ENCODE measurements at places on chromosomes 3 and 15. TPM values are rescaled to one million over a fixed set of nuclear protein-coding genes. Genes with fewer than 3 reads are reported as not detected.

- no peak for DNase-seq
Observed at GRCh38 chr15:44657378-44657777, 6.1 kb downstream of the SPG11 start.

GRCh38 chr3:31039145-31039544, 144.7 kb upstream of the GADL1 start:
- DNase-seq = no peak

DNA sequence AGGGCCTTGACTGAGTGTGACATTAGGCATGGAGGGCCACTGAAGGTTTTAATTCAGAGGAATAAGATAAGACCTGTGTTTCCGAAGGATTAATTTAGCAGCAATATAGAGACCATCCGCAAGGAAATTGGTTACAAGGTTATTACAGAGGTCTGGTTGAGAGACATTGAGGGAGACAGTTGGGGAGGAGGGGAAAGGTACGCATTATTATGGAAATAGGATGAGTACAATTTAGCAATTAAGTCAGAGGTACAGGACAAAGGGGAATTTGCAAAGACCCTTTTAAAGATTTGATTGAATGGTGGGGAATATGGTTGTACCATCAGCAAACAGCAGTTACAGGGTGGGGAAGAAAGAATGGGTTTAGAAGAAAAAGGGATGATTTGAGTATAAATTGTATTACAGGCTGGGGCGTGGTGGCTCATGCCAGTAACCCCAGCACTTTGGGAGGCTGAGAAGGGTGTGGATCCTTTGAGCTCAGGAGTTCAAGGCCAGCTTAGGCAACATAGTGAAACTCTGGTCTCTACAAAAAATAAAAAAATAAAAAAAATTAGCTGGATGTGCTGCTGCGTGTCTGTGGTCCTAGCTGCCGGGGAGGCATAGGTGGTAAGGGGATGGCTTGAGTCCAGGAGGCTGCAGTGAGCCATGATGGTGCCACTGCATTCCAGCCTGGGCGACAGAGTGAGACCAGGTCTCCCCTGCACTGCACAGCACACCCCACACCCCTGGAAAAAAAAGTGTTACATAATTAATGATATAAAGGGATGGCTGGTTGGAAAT, 11.3 kb downstream of the ARL8B start:
- DNase-seq = no peak

GRCh38 chr15:40906991-40907802, 12.9 kb downstream of the VPS18 start:
- peak; percentile 65 for DNase-seq

DNA sequence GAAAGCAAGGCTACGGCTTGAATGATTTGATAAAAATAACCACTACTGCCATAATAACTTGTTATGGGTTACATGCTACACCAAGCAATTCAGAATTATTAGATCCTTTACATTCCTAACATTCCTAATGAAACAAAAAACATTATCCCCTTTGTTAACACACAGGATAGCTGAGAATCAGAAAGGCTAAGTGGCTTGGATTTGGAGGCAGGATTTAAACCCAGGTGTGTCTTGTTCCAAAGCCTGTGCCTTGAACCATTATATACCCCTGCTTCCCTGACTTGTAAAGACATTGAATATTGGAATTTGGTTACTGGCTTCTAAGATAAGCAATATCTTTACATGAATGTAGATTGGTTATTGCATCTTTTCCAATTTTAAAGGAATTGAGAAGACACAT, 417.1 kb upstream of the GOLIM4 start:
- DNase-seq = no peak

DNA sequence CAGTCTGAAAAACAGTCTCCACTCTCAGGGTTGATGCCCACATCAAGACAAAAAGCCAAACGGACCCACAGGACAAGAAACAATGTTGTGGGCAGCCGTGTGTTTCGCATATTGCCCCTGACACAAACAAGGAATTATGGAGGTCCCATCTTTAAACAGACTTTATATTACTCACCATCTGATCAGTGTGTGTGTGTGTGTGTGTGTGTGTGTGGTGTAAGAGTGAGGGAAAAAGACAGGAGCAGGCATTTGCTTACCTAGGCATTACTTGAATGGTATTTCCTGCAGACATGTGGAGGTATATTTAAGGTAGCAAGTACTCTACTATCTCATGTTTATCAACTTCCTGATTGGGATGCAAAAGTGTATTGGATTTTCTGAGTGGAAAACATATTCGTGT, 136.3 kb downstream of the TMCO5A start:
- no peak for DNase-seq

GRCh38 chr15:77688693-77689092, 56.0 kb upstream of the LINGO1 start:
- DNase-seq = peak; percentile 53

- DNase-seq = no peak
Observed at GRCh38 chr3:64890466-64890865, 202.7 kb upstream of the ADAMTS9 start.

DNA sequence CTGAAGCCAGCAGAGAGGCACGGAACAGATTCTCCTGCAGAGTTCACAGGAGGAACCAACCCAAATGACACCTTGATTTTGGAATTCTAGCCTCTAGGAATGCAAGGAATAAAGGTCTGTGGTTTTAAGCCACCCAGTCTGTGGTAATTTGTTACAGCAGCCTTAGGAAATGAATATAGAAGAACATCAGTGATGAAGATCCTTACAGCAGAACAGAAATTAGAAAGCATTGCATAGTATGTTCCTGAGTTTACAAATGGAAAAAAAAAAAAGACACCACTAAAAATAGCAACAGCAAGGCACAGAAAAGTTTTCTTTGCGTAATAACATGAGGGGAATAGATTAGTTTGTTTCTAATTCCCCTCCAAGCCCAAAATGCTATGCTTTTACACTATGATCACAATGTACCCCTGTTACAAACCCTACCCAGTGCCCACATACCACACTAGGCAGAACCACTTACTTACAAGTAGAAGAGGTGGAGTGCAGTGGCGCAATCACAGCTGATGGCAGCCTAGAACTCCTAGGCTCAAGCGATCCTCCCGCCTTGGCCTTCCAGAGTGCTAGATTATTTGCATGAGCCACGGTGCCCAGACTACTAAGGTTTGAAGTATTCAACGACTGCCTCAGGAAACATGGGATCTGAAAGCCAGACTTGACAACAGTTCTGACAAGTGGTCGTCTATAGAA, 84.3 kb downstream of the SHQ1 start:
- no peak for DNase-seq

GRCh38 chr15:80654299-80654698, 40.8 kb upstream of the ABHD17C start:
- no peak for DNase-seq

- DNase-seq = peak; percentile 84
Observed at GRCh38 chr3:49785565-49786356, 581 bp downstream of the IP6K1 start.

- no peak for DNase-seq
Observed at GRCh38 chr3:153334558-153334957, 172.5 kb downstream of the RAP2B start.

DNA sequence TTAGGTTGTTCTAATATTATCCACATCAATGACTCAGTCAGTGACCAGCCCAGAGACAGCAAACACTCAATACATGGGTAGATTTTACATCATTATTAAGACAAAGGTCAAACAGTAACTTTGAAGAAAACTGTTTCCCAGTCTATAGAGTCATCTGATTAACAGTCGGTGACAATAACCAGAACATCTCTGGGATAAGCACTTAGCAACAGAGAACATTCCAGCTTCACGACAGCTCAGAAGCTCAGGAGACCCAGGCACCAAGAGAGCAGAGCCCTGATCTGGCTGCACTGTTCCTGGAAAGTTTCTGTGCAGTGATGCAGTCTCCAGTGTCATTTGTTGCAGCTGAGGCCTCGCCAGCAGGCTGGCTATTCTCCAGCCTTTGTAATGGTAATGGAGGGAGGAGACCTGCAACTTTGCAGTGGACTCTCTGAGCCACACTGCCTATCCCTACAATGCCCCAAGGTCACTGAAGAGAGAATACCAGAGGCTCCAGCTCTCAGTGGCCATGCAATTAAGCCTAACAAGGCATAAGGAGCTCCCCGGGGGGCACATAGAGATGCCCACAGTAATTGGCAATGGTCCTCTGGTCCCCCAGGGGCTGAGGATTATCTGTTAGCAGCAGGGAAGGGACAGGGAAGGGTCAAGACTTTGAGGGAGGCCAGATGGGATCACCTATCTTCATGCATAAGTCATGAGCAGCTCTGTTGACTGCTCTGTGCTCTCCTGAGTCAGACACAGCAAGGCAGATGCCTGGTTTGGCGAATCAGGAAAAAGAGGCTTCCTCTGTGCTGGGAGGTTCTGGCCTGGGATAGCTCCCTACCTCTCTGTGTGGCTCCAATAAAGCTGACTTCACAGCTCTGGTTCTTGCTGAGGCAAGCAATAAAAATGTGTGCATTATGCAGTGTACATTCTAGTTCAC, 163.6 kb downstream of the CTNNB1 start:
- DNase-seq = no peak

- no peak for DNase-seq
Observed at GRCh38 chr3:122025296-122025695, 3.2 kb upstream of the ILDR1 start.

DNA sequence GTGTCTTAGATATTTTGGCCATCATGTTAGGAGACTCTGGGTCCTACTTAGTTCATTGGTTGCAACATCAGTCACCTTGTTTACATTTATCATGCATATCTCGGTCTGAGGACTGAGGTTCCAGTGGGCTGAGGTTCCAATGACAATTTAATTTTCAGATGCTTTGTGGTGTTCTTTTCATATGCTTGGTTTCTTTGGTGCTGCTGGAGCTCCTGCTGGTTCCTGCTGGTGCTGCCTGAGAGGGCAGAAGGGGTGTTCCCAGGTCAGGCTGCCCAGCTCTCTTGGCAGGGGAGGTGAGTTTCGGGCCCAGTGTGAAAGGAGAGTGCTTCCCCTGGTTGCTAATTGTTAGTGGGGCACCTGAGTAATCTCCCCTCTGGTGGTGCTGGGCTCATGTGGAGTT, 6.9 kb upstream of the KLHL40 start:
- no peak for DNase-seq

DNA sequence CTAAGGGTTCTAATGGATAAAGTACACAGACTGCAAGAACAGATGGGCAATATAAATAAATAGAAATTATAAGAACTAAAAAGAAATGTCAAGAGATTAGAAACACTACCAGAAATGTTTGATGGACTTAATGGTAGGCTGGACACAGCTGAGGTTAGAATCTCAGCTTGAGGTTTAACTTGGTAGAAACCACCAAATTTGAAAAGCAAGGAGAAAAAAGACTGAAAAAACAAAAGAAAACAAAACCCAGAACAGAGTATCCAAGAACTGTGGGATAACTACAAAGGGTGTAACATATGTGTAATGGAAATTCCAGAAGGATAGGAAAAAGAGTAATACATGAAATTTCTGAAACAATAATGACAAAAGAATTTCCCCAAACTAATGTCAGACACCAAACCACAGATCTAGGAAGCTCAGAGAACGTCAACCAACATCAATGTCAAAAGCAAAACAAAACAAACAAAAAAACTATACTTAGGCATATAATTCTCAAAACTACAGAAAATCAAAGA, 35.0 kb downstream of the RFX7 start:
- DNase-seq = peak; percentile 25

DNA sequence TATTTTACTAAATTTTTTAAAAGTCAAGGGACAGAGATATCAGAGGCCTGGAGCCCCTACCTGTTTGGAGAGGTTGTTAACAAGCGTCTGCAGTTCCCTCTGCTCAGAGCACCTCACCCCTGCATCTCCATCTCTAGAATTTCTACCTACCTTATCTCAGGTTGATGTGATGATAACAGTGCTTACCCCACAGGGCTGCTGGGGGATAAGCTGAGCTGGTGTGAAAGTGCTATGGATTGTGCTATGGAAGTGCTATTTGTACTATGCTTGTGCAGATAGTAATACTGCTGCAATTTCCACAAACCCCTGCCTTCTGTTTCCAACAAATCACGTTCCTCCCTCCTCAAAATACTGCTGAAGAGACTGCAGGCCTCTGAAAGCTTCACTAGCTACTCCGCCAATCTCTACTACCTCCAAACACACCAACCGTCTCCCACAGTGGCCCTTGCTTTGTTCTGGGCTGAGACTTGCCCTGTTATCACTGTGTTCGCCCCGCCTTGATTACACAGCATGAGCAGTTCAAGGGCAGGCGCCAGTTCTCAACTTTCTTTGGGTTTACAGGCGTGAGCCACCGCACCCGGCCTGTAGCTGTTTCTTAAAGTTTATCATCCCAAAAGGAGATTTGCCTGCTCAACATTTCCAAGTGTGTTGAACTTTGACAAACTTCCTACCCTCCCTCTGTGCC, 28.4 kb upstream of the PARL start:
- DNase-seq = no peak

- no peak for DNase-seq
Observed at GRCh38 chr15:23671481-23671880, 15.6 kb downstream of the NDN start.

GRCh38 chr3:6351752-6352151, 509.2 kb upstream of the GRM7 start:
- DNase-seq = no peak

DNA sequence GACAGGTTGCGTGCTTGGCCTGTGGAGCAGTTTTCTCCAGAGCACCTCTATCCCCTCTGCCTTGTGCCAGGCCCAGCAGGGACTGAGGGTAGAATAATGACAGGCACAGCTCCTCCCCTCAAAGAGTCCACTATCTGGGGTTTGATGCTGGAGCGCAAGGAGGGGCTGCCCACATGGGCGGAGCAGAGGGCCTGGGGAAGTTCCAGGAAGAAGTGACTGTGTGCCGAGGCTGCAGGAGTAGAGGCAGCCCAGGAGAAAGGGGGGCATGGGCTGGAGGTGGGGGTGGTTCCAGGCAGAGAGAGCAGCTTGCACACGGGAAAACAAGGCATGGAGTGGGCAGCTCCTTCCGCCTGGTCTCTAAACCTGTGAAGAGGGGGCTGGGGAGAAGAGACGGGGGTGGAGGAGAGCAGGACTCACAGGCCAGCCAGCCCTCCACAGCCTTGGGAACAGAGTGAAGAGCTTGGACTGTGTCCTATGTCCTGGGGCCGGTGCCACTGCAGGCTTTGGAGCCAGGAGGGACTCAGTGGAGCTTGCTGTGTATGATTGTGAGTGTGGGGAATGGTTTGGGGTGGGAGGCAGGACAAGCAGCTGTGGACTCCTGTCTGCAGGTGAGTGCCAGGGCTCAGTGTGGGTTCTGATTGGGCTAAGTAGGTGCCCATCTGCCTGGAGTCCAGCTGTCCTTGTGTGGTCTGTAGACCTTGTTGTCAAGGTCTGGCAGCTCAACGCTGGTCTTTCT, 48.1 kb downstream of the APBA2 start:
- no peak for DNase-seq

FBXL22 gene
- 0.59 TPM for total RNA-seq

UMPS gene
- 21.8 TPM for total RNA-seq

BDH1 gene
- total RNA-seq = 5.8 TPM

MAPKAPK3 gene
- total RNA-seq = 66.6 TPM

CEP97 gene
- total RNA-seq = 10.6 TPM

CPEB1 gene
- total RNA-seq = 29.2 TPM

DHFR2 gene
- 3.5 TPM for total RNA-seq

GOLGA6L7 gene
- total RNA-seq = not detected

GOLGA6L10 gene
- 1.4 TPM for total RNA-seq

CRTAP gene
- 360 TPM for total RNA-seq

EPHB3 gene
- 4.1 TPM for total RNA-seq

CFAP100 gene
- total RNA-seq = not detected

Measured in osteoblast (primary cell).